ENCODE measurements at places on chromosomes 7 and 10.

DNA sequence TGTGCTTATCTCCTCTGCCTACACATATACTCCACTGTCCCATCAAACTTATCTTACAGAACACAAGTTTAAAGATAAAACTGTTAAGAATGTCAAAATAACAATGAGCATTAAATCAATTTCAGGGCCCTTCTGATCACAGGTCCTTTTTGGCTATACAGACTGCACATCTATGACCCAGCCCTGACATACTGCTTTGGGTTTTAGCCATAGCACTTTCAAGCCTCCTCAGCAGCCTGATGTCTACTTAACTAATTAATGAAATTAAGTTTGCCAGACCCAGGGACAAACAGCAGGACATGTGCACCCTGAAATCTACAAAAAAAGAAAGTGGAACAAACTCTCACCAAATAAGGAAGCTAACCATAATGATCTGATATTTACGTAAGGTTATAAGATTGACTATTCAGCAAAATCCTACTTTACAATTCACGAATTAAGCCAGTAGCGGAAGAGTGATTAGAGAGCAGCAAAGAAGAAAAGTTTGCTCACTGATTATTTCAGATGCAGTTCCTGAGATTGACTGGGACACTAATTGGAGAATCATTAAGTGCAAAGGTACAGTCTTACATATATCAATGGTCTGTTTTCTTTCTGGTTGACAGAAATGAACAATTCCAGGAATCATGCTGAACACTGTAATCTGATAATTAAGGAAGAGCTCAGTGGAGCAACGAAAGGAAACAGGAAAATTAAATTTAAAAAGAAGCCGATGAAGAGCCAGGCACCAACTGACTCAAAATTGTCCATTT lies 669.3 kb upstream of the LRRN3 start:
- no peak for DNase-seq

- DNase-seq, result no peak
Observed at GRCh38 chr7:102974366-102975236, 61.8 kb downstream of the LRRC17 start.

DNA sequence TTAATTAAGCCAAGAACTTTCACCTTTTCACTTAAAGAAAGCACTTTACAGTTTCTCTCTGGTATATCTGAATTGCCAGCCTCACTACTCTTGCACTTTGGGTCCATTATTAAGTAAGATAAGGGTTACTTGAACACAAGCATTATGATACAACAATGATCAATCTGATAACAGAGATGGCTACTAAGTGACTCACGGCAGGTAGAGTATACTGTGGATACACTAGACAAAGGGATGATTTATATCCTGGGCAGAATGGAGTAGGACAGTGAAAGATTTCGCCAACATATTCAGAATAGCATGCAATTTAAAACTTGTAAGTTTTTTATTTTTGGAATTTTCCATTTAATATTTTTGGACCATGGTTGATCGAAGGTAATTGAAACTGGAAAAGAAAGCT lies 34.3 kb upstream of the ITGB8 start:
- DNase-seq, result no peak

GRCh38 chr10:654647-654996 lies 34.8 kb downstream of the DIP2C start:
- DNase-seq, result no peak

DNA sequence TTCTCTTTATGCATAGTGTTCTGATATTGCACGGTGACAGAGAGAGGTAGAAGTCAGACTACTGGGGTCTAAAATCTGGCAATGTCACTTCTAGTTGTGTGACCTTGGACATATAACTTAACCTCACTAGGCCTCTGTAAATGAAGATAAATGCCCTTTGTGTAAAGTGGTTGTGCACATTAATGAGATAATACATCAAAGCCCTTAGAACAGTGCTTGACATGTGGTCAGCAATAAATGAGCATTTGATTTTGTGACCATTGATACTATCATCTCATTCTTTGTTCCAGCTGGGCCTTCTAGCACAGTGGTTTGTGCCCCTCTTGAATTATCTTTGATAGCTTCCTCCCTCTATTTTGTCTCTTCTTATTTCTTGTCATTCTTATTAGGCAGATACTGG lies 74.1 kb upstream of the C10orf90 start:
- DNase-seq, result no peak

DNA sequence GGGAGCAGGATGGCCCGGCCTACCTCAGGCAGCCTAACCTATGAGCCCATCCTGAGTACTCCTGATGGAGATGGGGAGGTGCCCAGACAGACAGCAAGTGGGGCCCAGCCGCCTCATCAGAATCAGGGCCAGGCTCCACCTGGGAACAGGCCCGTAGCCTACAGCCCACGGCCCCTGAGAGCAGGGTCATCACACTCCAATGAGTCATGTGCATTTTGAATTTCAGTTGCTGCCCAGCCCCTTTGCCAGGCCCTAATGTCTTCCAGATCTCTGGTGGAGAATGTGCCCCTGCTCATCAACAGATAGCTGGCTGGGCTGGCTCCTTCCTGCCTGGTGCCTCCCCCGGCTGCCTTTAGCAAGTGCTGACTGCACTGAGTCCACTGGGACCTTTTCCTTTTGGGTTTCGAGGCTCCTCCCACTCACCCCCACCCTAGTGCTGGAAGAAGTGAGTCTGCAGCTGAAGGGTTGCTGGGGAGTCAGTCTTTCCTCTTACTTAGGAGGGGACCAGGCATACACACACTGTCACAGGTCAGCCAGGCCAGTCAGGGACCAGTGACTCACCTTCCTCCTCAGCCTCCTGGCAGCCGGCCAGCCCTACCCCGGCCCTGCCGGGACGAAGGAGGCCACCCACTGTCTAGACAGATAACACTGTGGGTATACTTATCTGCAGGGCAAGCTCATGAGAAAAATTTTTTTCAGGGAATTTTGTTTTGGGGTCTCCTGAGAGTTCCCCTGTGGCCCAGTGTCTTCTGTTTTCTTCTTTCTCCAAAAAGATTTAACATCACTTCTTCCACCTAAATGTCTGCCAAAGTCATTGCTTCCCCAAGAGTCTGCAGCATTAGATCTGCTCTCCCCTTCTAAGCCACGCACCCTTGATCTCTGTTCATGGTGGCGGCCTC lies 9.1 kb upstream of the ASIC3 start:
- peak; percentile 65 for DNase-seq

- no peak for DNase-seq
Observed at GRCh38 chr7:47285860-47286491, 295.9 kb downstream of the TNS3 start.

- DNase-seq, result no peak
Observed at GRCh38 chr10:101481256-101481655, 106.8 kb downstream of the POLL start.

GRCh38 chr10:110209926-110210673 lies 2.7 kb downstream of the MXI1 start:
- peak; percentile 76 for DNase-seq

- no peak for DNase-seq
Observed at GRCh38 chr7:131583430-131583829, 27.0 kb upstream of the PODXL start.

GRCh38 chr7:33862946-33863814 lies 42.2 kb upstream of the BMPER start:
- DNase-seq, result no peak

- DNase-seq, result no peak
Observed at GRCh38 chr7:158676906-158677305, 27.7 kb downstream of the NCAPG2 start.

DNA sequence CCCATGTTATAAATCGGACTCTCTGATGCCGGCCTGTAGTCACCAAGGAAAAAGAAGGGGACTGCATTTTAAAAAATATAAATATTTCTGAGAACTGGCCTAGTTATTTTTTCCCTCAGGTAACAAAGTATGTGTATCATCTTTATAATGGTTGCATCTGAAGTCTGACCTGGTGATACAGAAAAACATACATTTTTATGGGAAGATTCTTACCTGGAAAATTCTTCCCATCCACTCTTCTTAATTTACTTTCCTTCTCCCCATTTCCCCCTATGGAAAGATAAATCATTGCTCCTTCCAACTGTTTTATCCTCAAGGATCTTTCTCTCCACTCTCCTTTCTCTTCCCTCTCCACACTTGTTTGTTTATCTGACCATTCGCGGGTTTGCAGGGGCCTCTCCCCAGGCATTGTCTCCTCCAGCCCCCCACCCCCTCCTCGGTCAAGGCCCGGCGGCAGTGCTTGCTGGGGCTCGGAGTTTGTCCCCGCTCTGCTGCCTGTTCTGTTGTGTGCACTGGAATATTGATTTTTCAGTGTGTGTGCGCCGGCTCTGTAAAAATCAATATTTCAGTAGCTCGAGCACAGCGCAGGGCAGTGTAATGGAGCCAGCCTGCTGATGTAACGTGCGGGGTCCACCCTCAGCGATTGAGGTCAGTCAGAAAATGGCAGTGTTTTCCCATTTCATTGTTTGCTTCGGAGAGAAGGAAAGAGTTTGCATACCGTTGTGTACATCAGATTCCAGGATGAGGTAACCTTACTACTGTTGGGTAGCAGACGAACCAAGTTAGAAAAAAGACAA lies 199.5 kb upstream of the NFE2L3 start:
- DNase-seq, result no peak

GRCh38 chr7:20260223-20260622 lies 43.0 kb upstream of the MACC1 start:
- no peak for DNase-seq

DNA sequence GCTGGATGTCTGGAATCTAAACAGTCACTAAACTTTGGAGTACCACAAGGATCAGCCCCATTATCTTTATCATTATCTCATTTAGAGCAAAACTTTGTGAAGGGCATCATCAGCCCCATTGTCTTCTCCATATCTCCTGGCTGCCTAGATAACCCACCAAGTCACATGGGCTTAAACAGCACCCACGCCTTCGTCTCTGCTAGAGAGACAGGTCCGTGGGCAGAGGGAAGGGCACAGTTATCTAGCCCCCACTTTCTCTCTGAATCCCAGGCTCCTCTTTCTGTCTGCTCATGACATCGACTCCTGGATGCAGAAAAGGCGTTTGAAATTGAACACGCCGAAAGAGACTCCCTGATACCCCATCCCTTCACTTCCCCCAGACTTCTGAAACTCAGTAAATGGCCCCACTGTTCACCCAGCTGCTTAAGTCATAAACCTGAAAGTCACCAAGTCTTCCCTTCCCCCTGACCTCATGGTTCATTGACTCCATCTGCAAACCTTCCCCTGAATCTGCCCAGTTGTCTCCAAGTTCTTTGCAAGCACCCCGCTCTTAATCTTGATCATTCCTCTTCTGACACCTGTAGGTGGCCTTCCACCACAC lies 20.9 kb upstream of the PARD3 start:
- no peak for DNase-seq

- DNase-seq, result no peak
Observed at GRCh38 chr7:42082144-42082543, 154.9 kb downstream of the GLI3 start.

- DNase-seq, result no peak
Observed at GRCh38 chr7:152145853-152146466, 120.5 kb downstream of the GALNT11 start.

DNA sequence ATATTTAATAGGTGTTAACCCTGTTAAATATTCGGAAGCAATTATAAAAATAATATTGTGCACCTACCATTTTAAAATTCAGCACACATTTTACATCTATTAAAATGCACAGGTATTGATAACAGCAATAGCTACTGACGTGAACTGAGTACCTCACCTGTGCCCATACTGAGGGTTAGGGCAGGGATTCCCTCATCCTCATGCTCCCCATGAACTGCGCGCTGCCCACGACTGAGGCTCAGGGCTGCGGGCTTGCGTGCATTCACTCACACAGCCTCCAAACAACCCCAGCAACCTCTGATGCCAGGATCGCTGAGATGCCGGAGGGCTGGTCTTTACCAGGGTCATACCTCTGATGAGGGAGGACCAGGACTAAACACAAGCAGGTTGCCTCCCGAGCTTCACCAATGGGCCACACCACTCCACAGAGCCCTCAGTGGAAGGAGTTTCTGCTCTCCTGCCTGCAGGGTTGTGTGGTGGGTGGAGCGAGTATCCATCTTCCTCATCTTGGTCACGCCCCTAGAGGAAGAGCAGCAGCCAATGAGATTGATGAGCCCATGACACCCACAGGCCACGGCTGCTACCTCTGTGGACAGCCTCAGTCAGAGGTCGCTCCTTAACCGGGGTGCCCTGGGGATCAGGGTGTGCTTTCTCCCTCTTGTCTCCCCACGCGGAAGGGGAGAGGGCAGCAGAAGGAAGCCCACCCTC lies 478.3 kb downstream of the TNS3 start:
- DNase-seq, result no peak

DNA sequence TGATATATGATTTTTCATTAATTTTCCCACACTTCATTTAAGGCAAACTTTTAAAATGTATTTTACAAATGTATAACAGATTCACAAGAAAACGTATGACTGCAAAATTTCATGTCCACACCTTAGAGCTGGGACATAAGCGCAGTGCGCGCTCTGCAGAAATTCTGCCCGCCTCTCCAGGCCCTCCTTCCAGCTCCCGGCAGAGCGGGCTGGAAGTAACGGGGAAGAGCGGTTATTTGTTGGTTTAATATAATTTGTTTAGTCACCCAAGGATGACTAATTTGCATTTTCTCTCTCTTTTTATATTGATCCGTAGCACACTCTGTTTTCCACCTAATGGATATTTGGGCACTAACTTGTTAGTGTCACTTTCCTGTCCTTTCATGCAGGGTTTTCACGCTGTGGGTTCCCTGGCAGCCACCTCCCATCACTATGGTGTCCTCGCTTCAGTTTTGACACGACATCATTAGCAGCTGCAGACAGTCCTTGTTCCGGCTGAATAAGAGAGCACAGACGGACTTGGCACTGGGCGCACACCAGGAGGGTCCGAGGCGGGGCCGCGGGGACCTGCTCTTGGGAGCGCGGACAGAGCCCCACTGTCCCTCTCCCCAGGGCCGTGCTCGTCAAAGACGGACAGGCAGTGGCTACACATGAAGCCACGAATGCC lies 129.2 kb upstream of the SEC61G start:
- no peak for DNase-seq

DNA sequence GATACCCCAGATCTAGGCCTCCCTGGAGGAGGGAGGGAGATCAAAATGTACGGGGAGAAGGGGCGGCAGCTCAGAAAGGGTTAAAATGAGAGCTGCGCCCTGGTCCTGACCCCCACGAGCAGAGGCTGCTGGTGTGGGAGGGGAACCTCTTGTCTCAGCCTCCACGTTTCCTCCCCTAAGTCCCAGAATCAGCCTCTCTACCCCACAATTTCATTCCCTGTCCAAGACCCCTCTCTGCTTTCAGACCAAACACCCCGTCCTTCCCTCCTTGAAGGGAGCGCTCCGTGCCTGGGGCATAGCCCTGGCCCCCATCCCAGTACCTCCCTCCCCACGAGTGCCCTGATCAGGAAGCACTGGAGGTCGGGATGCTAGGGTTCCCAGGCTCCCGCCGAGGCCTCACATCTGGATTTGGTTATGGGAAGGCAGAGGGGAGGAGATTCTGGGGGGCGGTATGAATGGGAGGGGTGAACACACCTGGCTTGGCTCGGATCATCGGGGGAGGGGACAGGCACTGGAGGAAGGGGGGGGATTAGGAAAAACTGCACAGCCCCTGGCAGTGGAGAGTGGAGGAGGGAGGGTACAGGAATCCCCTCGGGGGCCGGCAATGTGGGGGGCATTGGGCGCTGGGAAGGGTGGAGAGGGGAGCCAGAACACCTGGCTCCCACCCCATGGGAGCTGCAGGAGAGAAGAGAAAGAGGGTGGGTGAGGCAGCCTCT lies 2.7 kb downstream of the EPHB4 start:
- DNase-seq, result peak; percentile 67

- no peak for DNase-seq
Observed at GRCh38 chr7:111006040-111006439, 84.9 kb upstream of the LRRN3 start.

- DNase-seq, result no peak
Observed at GRCh38 chr10:4066581-4067390, 281.8 kb upstream of the KLF6 start.

GRCh38 chr7:28160551-28160991 lies 20.0 kb downstream of the JAZF1 start:
- DNase-seq, result no peak

GRCh38 chr10:70664702-70665195 lies 7.6 kb upstream of the ADAMTS14 start:
- peak; percentile 32 for DNase-seq
